GM12864 (cell line): ENCODE measurements at places on chromosomes 4 and X.

DNA sequence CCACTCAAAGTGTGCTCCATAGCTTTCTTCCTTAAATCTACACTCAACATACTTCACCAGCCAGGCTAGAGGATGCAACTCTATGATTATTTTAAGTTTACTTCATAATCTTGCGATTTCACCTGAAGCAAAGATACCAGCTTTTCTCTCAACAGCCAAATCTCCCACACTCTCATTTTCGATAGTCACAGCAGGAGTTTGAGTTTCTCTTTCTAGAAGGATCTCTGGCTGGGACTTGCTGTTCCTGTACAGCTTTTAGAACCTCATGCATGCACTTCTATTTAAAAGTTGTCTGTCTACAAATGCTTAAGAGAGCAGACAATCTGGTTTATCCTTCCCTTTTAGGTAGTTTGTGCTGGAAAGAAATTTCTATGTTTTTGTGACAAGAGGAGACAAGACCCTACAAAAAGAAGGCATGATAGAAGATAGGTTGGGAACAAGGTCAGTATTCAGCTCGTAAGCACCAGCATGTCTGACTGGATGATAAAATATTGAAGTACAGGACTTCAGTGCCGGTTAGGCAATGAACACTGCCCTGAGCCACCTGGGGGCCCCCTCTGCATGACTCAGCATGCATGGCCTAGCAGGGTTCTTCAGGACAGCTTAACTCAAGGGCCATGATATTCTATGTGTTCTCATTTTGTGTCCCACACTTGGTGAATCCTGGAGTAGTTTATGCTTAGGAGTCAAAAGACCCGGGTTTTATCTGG lies 65.6 kb downstream of the ATXN3L start:
- DNase-seq: peak; percentile 37

GRCh38 chr4:154731756-154732155 lies 12.0 kb upstream of the LRAT start:
- DNase-seq: no peak

- DNase-seq: no peak
Measured at GRCh38 chr4:159016593-159017024, 86.3 kb upstream of the RAPGEF2 start.

GRCh38 chrX:14698790-14699189 lies 169.5 kb downstream of the GLRA2 start:
- no peak for DNase-seq
